ENCODE measurements at places on chromosomes 12 and 14.

GRCh38 chr12:11771356-11771755, 121.9 kb downstream of the ETV6 start:
- DNase-seq: no peak

DNA sequence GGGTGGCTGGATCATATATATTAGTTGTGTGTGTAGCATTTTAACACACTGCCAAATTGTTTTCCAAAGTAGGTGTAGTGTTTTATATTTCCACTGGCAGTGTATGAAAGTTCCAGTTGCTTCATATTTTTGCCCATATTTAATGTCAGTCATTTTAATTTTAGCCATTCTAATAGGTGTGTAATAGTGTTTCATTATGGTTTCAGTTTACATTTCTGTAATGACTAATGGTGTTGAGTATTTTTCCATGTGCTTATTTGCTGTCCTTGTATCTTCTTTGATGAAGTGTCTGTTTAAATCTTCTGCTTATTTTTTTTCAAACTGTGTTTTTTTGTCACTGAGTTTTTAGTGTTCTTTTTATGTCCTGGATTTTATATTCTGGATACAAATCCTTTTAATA, 8.7 kb downstream of the TBC1D15 start:
- DNase-seq: no peak

DNA sequence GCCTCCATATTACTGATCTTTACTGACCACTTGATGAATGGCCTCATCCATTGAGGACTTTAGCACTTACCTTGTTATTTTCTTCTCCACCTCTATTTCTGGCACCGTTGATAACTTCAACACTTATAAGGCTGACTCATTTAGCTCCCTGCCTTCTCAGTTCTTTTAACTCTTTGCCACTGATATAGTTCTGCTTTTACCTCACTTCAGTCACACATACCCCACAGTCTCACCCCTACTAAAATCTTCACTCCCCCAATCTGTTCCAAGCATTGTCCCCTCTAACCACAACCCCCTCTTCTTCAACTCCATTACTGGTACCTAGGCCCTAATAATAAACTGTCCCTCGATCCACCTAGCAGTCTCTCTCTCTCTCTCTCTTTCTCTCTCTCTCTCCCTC, 141.0 kb downstream of the PAH start:
- no peak for DNase-seq

- DNase-seq: no peak
These were observed 2.7 kb downstream of the CS start for GRCh38 chr12:56297400-56297799.

DNA sequence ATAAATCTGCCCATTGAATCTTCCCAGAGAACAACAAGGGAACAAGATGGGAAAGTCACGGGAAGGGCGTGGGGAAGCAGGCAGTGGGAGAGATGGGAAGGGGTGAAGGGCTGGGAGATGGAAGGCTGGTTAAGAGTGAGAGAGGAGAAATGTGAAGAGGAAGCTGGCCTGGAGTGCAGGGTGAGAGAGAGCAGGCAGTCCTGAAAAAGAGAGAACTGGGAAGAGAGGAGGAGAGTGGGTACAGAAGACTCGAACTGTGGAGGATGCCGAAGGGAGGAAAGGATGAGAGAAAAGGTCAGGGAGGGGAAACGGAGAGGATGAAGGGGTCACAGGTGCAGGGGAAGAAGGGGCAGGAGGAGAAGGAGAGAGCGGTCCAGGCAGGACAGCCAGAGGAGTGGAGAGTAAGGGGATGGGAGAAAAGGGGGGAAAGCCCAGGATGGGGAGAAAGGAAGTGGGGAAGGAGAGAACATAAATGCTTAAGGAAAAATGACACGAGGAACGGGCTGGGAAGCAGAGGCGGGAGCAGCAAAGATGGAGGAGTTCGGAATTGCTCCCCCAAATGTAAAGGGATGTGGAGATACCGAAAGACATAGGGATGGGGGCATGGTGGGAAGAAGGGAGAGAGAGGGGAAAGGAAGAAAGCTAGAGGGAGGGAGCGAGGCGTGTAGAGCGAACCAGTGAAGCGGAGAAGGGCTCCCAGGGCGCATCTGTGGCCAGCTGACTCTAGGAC, 1.2 kb downstream of the PIANP start:
- DNase-seq: no peak

DNA sequence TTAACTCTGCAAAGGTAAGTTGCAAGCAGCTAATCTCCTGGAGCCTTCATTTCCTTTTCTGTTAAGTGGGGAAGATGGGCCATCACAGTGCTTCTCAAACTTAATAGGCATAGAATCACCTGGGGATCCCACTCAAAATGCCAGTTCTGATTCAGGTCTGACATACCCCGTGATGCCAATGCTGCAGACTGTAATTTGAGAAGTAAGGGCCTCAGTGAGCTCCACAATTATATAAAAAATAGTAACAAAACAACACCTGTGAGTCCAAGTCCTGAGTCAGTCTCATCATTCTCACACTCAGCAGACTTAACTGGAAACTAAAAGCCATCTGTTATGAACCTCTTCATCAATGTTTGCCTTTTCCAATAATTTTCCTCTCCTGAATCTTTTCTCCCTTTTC, 10.8 kb upstream of the PSMA6 start:
- no peak for DNase-seq

DNA sequence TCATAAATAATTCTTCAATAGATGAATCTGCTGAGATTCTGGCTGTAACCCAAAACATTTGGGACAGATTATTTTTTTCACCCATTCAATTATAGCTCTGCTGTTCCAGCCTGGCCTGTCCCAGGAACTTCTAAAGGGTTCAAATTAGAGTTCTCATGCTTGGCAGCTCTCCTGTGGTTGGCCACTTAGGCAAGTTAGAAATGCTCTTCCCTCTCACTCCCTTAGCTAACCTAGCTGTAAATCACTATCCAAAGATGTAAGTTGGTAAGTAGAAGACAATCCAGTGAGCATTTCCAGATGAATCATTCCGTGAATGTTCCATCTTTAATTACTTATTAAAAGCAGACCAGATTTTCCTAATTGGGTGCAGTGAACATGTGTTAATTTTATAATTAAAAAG, 760.4 kb upstream of the TBX3 start:
- DNase-seq: no peak

DNA sequence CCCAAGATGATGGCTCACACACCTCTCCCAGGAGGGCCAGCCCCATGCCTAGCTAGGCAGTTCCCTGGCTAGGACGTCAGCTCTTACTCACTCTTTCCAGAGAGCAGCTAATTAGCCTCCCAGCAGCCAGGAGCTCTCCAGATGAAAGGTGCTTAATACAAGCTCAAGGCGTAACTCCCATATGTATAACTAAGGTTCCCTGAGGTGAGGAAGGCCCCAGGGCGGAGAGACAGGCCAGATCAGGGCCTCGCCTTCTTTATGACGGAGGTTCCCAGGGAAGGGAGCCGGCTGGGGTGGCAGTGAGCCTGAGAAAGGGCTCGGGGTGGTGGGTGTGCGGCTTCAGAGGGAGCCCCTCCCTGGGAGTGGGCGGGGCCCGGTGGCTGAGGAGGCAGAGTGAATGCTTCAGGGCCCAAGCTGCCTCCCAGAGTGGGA, 26.4 kb upstream of the ZFP36L1 start:
- no peak for DNase-seq

DNA sequence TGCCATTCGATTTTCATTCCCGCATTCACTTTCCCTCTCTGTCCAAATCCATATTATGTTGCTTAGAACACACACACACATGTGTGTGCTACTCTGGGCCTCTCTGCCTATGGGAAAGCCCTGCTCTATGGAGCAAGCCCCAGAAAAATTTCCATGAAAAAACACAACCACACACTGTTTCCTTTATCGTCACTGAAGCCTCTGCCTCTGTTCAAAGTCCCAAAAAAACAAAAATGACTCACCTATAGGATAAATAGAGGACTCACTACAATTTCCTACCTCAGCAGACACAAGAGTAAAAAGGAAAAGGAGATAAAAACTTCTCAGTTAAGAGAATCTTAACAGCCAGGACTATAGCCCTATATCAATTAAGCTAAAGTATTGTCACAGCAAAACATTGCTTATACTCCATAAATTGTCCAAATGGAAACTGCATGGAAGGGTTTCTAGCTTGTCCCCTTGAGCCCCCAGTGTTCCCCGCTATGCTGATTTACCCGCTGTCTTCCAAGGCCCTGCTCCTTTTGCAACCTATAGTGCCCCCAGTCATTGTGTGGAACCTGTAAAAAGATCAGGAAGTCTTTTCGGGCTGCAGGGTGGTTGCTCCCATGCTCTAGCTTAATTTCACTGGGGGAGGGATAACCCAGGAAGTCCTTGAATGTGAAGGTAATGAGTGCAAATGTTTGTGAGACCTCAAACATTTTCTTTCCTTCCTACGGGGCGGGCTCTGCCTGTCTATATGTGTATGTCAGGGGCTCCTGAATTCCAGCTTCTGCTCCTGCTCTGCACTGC, 11.1 kb upstream of the PIP4K2C start:
- DNase-seq: no peak

DNA sequence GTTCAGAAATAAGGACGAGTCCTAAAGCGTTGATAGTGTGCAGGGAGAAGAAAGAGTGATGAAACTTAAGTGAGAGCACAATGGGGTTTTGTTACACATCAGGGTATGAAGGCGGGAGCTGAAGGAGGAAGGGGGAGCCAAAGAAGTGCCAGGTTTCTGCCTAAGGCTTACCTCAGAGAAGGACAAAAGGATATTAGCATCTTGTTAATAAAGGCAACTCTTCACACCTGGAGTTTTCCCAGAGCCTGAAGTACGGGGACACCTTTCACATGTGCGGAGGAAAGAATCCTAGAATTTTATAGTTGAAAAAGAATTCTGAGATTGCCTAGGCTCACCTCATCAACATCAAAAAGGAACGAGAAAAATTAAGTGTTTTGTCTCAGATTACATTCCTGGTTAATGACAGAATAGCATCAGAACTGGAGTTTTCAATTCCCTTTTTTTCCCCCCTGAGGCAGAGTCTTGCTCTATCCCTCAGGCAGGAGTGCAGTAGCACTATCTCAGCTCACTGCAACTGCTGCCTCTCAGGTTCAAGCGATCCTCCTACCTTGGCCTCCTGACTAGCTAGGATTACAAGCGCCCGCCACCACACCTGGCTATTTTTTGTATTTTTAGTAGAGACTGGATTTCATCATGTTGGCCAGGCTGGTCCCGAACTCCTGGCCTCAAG, 2.2 kb upstream of the SAV1 start:
- no peak for DNase-seq

DNA sequence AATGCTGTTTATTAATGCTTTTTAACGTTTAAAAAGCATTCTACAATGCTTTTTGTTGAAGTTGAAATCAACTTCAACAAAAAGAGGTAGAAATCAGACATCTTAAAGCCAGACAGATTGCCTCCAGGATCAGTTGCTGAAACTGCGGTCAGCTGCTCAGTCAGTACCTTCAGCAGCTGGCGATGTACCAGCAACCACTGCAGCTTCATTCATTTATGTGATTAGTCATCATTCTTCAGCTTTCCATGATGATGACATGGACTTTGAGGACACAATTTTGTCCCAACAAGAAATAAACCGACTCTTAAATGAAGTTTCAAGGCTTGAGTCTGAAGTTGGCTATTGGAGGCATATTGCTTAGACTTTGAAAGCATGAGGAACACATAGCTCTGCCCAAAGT, 31.5 kb upstream of the NUAK1 start:
- no peak for DNase-seq

GRCh38 chr14:30849354-30849753, 25.0 kb upstream of the COCH start:
- DNase-seq: no peak

GRCh38 chr12:76976777-76977382, 88.5 kb downstream of the E2F7 start:
- no peak for DNase-seq

DNA sequence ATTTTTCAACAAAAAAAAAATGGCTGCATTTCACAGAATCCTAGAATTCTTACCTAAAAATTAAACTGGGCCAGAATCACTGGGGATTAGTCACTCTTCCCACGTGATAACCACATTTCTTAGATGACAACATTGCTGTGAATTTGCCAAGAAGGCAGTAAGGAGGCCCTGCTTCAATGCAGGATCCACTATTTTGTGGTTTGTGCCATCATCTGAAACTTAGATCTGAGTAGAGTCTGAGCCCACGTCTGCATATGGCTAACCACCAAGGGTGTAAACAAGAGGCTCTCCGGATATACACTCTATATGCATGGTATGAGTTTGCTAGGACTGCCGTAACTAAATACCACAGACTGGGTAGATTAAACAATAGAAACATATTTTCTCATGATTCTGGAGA, 24.4 kb upstream of the TBX5 start:
- no peak for DNase-seq

GRCh38 chr12:109966546-109966945, 29.6 kb downstream of the GIT2 start:
- no peak for DNase-seq

All from left ventricle myocardium inferior (tissue), 1 donor.